ENCODE measurements at places on chromosomes 7 and 10.

- DNase-seq, result no peak
These were observed 134.3 kb upstream of the ASAH2 start for GRCh38 chr10:50385624-50386023.

DNA sequence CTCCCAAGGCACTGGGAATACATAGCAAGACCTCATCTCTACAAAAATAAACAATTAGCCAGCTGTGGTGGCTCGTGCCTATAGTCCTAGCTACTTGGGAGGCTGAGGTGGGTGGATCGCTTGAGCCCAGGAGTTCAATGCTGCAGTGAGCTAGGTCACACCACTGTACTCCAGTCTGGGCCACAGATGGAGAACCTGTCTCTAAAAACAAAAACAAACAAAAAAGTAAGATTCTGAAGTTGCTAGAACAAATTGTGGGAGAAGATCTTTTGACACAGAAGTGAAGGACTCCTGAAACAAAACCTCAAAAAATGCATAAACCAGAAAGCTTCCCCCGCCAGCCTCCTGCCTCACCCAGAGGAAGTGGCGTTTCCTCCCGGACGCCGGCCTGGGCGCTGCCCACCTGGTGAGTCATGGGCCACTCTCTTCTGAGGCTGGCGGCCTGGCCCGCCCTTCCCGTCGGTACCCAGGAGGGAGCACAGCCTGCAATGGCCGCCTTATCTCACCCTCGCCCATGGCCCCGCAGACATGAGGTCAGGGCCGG lies 25.4 kb upstream of the ELN start:
- no peak for DNase-seq

DNA sequence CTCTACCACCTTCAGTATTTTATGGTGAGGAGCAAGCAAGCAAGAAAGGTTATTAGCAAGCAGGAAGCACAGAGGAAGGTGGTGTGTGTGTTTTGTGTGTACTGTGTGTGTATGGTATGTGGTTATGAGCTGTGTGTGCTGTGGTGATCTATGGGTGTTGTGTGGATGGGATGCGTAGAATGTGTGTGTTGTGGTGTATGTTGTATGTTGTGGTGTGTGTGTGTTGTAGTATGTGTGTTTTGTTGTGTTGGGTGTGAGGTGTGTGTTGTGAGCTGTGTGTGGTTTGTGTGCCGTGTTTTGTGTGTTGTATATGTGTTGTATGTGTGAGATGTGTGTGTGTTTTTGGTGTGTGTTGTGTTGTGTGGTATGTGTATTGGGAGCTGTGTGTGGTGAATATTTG lies 16.8 kb upstream of the IGFBP3 start:
- no peak for DNase-seq

DNA sequence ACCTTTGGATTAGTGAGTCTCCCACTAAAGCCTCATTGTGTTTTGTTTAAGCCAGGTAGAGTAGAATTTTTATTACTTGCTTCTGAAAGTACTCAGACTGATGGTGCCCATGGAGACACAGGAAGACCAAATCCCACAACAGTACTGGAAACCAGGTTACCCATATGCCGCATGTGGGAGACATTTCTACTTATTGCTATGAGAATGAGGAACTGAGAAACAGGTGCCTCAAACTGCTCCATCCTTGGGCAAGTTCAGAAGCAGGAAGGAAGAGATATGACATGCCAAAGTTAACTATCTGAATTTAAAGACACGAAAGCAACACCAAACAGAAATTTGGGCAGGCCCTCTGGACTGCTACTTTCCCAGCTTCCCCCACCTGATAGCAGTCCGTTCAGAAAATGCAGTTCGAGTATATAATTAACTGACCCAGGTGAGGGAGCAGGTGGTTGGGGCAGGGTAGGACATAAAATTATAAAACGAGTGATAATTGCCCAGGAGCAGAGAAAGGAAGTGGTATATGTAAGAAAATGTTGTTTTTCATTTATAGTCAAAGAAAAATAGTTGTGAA lies 382.3 kb upstream of the MTPN start:
- no peak for DNase-seq

DNA sequence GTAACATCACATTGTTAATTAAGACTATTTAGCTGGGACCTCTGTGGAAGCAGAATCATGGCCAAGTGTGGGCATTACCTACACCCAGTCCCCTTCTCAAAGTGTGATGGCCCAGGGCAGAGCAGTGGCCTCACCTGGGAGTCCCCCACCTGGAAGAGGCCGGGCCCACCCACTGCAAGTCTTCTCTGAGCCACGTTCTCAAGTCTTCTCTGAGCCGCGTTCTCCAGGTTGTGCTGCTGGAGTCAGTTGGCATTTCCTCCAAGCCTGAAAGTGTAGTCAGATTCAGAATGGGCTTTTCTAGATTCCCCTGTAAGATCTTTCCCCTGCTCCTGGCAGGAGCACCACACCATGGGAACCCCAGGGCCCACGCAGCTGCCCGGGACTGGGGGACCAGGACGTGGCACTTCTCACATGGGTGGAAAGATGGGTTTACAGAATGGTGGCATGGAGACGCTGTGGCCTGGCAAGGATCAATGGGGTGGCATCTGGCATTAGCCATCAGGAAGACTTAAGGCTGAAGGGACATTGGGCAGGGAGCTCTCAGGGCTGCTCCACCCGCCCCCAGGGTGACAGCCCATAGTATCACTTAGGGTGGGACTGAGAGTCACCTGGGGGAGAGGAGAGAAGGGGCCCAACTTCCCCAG lies 68.0 kb downstream of the MKI67 start:
- DNase-seq, result no peak

- DNase-seq, result no peak
These were observed 240.1 kb downstream of the POU6F2 start for GRCh38 chr7:39217783-39218182.

GRCh38 chr10:107576746-107577145 lies 412.2 kb upstream of the SORCS1 start:
- DNase-seq, result no peak

DNA sequence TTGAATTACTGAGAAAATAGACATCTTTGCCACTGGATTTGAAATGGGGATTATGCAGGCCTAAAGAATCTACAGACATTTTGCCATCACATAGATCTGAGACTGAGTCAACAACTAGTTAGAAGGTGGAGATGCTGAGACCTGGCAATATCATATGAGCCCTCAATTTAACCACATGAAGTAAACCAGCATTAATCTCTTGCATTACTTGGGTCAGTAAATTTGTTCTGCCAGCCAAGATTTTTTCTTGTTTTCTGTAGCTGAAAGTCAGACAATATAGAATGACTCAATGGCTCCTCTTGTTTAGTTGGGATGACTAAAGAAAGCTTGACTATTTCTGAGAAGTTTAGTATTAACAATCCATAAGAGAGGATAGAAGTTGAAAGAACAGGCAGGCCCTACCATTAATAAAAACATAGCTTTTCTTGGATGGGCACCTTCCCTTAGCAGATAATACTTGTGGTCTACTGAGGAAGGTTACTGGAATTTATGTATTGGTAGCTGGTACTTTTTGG lies 396.7 kb upstream of the SORCS1 start:
- DNase-seq, result no peak

- no peak for DNase-seq
These were observed 1.9 kb downstream of the HTR5A start for GRCh38 chr7:155071916-155072571.
